Fibroblast of pulmonary artery (primary cell): ENCODE measurements at places on chromosomes 11 and 22.
A peak's percentile ranks its signal among the peaks of the same experiment; 100 is the strongest.

DNA sequence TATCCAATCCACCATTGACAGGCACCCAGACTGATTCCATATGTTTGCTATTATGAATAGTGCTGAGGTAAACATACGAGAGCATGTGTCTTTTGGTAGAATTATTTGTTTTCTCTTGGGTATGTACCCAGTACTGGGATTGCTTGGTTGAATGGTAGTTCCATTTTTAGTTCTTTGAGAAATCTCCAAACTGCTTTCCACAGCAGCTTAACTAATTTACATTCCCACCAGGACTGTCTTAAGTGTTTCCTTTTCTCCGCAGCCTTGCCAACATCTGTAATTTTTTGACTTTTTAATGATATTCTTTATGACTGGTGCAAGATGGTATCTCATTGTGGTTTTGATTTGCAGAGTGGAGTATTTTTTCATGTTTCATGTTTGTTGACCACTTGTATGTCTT lies 8.3 kb downstream of the FDX1 start:
- DNase-seq = no peak

DNA sequence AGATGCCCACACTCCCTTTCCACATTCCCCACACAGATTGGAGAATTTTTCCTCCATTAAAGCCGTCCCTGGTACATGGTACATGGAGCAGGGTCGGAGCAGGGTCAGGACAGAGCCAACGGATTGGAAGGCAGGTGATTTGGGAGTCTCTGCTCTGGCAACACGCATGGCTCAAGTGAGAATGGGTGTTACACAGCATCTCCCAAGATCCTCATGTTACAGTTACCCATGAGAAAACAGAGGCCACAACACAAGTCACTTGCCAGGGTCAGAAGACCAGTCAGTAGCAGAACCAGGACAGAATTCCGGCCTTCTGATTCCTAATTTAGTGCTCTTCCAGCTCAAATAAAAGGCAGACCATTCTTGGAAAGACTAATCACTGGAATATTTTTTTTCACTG lies 7.7 kb upstream of the F2 start:
- DNase-seq = peak; percentile 14

DNA sequence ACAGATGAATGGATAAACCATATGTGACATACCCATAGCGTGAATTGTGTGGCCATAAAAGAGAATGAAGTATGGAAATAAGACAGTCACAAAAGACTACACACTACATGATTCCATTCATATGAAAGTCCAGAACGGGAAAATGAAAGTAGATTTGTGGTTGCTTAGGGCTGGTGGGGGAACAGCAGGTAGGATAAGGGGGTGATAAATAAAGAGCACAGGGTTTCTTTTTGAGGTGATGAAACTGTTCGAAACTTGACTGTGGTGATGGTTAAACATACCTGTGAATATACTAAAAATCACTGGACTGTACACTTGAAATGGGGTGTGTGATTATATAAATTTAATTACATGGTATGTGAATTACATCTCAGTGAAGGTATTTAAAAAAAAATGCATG lies 16.9 kb downstream of the TMEM123 start:
- no peak for DNase-seq

GRCh38 chr22:33405194-33405593 lies 347.0 kb upstream of the SYN3 start:
- no peak for DNase-seq

- DNase-seq = peak; percentile 57
These were observed 78.4 kb downstream of the C11orf91 start for GRCh38 chr11:33622186-33622585.
